ENCODE measurements at places on chromosomes 1 and 21.
A peak's percentile ranks its signal among the peaks of the same experiment; 100 is the strongest.

DNA sequence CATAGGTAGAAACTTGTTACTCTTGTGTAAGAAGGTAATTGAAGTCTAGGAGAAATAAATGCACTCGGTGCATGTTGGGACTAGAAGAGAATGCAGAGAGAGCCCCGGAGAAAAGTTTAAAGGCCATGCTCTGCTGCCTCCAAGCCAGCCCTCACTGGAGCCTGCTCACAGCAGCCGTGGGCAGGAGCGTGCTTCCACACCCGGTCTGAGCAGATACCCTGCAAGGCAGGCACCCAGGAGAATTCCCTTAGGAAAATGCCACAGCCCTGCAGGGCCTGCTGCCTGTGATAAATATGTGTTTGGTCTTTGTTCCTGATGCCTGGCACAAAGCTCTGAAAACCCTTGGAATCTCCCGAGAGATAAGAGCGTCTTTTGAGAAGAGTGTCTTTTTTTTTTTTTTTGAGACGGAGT is 22.8 kb downstream of the C2CD2 start:
- DNase-seq = no peak

DNA sequence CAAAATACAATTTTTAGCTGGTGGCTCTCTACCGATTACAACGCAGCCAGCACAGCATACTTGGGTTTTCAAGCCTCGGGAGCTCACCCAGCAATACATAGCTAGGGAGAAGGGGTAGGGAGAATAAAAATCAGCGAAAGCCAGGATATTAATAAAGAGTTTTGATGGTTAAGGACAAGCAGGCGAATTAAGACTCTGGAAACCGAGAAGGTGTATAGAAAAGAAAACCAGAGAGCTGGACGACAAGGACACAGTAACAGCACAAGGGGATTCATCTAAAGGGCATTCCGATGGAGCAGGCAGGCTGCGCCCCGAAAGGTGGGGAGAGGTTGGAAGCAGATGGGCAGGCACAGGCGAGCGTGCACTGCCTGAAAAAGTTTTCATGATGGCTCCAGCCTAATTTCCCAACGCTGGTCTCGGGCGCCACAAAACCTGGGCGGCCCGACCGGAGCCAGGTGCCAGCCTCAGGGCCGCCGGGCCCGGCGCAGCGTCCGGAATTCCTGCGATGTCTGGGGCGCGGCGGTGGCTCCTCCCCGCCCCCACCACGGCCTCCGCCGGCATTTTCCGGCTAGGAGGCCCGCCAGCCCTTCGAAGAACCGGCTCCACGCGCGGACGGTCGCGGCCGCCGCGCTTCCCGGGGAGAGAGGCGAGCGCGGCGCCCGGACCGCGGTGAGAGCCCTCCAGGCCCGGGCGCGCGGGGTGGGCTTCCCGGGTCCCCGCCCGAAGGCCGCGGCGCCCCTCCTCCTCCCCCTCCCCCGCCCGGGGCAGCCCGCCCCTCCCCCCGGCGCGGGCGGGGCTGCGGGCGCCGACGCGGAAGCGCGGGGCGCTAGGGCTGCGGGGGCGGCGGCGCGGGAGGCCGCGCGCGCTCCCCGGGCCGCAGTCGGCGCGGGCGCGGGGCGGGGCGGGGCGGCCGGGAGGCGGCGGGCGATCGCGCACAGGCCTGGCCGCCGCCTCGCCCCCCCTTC is 774 bp upstream of the DYRK1A start:
- DNase-seq = no peak

- peak; percentile 9 for DNase-seq
These were observed 110.0 kb downstream of the GLUL start for GRCh38 chr1:182281541-182281940.

DNA sequence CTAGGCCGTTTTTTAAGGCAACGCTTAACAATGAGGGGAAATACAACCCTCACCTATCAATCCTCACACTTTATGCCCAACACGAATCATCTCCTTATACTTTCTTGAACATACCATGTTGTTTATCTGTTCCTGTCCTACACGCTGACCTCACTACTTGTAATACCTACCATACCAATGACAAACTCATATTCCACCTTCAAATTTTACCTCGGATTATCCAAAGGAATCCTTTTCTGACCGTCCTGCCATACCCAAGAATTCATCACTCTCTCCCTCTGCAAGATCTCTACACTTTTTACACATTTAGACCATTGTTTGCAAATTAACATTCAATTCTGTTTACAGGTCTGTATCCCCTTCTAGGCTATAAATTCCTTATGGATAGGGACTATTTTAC is 64.4 kb upstream of the GUCA2A start:
- DNase-seq = no peak

DNA sequence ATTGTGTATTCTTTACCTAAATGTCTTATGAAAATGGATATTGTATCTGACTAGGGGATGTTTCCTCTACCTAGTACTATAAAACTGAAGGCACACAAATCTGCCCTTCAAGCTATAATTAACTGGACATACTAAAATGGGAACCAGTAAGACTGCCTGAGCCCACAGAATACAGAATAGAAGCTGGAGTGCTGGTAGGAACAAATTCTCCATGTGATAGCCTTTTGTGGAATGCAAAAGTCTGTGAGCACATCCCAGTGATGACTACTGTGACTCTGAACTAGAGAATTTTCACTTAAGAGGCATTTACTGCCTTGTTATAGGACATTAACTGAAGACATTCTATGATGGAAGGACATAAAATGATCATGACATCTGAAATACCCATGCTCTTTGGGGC is 30.3 kb downstream of the KIFAP3 start:
- peak; percentile 25 for DNase-seq

GRCh38 chr1:63643926-63644325 is 50.7 kb downstream of the PGM1 start:
- no peak for DNase-seq

DNA sequence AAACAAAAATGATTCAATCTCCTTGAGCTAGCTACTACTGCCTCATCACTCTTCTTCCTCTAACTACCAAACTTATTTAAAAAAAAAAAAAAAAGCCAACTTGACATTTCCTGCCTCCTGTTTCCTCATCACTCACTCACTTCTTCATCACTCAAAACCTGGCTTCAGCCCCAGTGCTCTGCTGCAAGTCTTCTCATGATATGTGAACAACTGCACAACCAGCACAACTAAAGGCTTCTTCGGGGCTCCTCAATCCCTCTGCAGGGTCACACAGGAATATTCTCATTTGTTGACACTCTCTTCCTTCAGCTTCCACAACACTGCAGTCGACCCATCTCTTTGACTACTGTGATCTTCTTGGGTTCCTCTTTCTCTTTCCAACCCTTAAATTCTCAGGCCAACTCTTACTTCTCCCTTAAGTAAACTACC is 7.6 kb downstream of the MTF1 start:
- no peak for DNase-seq

DNA sequence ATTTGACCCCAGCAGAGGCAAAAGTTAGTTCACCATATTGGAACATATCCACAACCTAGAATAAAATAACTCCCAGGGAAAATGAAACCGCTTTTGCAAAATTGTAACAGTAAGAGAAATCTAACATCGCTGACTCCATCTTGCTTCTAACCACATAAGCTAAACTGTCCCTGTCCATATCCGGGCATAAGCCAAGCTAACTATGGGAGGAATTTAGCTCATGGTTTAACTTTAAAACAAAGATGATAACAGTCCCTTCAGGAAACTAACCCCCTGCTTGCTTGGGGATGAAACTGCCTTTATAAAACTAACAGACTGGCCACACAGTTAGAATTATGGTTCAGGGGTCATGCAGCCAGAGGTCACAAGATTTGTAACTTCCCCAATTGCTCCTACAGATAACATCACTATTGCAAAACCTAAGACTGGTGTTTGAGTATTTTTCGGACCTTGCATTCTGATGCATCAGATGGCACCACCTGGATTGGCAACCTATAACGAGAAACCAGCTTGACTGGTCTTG is 46.3 kb downstream of the TESK2 start:
- no peak for DNase-seq

GRCh38 chr1:88560621-88561020 is 123.5 kb upstream of the PKN2 start:
- no peak for DNase-seq

- DNase-seq = no peak
These were observed 20.4 kb upstream of the SMAP2 start for GRCh38 chr1:40353082-40353481.

DNA sequence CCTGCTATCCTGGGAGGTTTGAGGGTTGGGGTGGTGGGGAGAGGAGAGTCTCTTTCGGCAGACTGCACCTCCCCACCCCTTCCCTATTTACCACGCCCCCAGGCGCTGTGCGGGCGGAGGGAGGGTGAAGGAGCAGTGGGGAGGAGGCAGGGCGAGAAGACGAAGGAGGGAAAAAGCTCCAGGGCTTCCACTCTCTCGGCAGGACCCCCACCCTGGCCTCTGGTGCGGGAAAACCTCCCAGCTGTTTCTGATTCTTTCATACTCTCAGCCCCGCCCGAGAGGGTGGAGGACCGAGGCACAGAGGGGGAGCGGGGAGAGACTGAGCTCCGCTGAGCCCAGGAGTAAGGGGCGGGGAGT is 866 bp upstream of the WNT2B start:
- no peak for DNase-seq

DNA sequence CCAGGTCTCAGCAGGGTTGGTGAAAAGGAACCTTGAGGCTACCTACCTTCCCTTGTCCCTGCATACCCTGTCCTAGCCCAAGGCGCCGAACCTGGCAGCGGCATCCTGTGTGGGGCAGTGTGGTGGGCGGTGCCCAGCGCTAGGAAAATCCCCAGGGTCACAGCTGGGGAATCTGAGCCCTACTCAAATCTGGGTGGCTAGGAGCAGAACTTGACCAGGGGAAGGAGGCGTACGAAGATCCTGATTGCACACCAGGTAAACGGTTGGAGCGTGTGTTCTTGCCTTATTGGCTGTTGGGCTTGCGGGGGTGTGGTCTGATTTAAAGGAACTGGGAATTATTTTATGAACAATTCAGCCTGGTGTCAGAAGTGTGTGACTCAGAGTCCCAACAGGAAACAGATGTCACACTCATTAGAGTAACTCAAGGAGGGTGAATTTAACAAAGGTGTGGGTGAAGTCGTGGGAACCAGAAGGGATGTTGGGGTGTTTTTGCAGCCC is 118.6 kb downstream of the LRIG2 start:
- DNase-seq = no peak

DNA sequence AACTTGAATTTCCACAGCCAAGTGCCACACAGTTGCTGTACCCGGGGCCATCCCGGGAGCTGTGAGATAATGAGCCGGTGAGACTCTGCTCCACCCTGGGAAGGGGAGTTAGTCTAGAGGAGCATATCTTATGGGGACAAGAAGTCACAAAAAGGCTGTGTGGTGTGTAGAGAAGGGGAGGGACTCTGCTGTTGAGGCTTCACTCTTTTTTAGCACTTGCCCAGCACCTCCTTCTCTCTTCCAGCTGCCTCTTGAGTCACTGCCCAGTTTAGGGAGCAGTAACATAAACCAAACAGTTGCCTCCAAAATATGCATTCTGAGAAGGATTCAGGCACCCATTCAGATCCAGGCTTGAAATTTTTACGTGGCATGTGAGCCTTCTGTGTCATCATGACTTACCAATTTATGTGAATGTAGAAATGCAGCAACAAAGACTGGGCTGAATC is 744 bp upstream of the WDR26 start:
- DNase-seq = peak; percentile 79

- no peak for DNase-seq
These were observed 579.8 kb upstream of the PKN2 start for GRCh38 chr1:88104236-88104635.

GRCh38 chr1:32876341-32877210 is 5.9 kb upstream of the FNDC5 start:
- DNase-seq = no peak

DNA sequence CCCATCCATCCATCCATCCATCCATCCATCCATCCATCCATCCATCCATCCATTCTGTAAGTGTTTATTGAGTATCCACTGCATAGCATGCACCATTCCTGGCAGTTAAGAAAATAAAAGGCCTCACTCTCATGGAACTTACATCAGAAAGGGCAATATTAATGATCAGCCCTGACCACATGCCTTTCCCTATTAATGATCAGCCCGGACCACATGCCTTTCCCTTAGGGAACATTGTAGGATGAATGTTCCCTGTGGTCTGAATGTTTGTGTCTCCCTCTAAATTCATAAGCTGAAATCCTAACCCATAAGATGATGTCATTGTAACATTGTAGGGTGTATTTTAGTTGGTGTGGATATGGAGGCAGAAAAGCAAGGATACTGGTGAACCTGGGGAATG is 365.8 kb downstream of the KIF26B start:
- no peak for DNase-seq

- no peak for DNase-seq
These were observed 99.7 kb downstream of the UBR4 start for GRCh38 chr1:19110257-19110927.

DNA sequence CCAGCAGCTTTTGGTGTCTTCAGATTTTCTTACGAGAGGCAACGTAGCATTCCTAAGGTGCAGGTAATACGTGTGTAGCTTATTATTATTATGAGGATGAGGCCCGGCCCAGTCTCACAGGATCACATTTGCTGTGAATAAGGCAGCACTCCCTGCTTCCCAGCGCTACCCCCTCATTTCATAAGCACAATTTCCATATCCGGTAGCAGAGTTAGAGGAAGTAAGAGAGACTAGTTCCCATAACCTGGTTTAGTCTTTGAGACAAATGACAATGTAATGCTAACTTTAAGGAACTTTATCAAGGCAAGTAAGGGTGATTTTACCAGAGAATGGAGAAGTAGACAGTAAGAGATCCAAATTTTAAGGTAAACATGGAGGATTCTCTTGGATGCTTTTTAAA is 14.6 kb upstream of the LMO4 start:
- no peak for DNase-seq

DNA sequence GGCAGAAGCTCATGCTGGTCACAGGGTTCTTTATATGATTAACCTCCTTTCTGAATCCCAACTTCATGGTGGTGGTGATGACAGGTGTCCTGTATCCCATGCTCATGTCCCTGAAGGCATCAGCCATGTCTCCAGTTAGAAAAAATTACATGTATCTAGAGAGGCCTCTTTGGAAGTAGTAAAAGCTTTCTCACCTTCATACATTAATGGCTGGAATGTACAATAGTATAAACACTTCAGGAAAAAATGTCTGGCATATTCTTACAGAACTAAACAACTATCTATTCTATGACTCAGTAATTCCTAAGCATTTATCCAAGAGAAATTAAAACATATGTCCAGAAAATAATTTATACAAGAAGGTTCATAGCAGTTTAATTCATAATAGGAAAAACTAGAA is 34.0 kb downstream of the ADAM30 start:
- no peak for DNase-seq

DNA sequence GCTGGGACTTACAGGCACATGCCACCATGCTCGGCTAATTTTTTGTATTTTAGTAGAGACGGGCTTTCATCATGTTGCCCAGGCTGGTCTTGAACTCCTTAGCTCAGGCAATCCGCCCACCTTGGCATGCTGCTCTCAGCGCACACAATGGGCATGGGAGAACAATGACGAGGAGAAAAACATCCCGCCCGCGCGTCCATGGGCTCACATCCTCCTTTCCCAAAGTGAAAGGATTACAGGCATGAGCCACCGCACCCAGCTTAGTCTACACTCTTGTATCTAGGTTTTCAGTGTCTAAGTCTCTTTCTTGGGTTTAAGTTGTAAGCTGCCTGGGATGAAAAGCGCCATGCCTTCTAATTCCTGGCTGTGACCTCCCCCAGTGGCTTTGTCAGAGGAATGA is 37.9 kb downstream of the CDK18 start:
- no peak for DNase-seq

Data from GM04503 (cell line).